Common myeloid progenitor, CD34-positive (primary cell): ENCODE measurements at places on chromosomes 3 and 15.

- DNase-seq, result no peak
Observed at GRCh38 chr3:30766522-30766921, 127.9 kb downstream of the GADL1 start.

- DNase-seq, result no peak
Observed at GRCh38 chr3:62824965-62825592, 50.1 kb downstream of the CADPS start.

DNA sequence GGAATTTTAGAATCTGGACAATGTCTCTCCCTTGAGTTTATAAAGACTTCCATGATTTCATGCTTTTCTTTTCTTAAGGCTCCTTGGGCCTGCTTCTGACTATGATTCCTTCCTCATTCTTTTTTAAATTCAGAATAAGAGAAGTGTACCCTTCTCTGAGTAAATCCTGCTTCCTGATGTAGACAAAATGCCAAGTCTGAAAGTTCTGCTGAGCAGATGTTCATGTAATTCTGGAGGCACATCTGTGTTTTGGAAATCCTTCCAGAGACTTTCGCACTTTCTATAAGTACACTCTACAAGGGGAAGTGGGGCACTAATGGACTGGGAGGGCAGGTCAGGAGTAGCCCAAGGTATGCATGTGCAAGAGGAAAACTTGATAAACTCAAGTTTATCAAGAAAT, 24.8 kb downstream of the TPM1 start:
- DNase-seq, result peak; percentile 14

GRCh38 chr15:52496776-52497470, 31.8 kb downstream of the MYO5A start:
- DNase-seq, result no peak

DNA sequence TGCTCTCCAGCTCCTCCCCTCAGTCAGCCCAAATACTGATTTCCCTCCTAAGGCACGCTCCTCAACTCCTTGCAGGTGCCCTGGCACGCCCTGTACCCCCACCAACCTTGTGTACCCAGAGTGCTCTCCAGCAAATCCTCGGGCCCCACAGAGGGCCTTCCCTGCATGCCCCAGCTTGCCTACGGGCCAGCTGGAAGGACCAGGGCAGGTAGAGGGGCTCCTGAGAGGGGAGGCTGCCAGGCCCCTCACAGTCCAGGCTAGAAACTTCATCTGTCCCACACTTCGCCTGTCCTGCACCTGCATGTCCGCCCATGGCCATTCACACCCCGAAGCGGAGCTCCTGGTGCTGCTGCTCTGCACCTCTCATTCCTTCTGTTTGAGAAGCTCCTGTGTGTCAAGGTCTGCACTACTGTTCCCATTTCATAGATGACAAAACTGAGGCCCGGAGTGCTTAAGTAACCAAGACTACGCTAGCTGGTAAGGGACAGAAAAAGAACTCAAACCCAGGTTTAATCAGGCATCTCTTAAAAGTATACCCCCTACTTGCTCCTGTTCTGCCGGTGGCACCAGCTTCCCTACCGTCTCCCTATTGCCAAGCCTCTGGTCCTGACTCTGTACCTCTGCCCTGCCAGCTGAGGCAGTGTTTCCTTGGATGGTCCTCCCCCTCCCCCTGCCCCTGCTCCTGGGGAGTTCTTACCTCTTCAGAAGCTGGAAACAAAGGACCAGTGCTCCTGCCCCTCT, 35.6 kb downstream of the ZXDC start:
- no peak for DNase-seq
